Central memory CD8-positive, alpha-beta T cell (primary cell): ENCODE measurements at places on chromosomes 16 and 17.

DNA sequence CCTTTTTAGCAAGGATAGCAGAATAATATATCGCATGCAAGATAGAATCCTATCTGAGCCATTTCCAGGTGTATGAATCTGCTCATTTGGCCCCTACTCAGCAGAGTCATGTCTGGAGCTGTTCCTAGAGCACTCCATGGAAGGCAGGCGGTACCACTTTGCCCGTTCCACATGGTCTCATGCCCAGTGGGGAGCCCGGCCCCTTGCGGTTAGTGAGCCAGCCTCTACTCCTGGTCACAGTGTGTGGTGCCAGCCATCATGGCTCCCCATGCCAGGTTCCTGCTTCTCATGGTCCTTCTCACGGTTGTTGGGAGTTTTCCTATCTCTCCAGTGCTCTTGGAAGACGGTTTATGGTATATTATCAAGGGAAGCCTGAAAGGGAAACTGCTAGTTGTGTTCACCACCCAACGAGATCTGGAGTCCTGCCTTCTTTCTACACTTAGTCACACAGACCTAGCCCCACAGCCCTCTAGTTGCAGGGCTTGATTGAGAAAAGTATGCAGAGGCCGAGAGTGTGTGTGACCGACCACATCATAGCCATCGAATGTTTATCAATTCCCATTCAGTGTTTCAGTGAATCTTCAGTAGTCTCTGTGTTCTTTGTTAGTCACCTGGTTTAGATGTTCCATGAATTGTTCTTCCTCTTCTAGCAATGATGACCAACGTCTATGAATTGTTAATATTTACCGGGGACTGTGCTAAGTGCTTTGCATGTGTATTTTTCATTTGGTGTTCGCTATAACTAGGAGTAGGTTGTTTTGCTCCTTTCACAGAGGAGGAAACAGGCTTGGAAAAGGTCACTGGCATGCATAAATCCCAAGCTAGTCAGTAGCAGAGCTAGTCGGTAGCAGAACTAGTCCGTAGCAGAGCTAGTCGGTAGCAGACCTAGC lies 9.6 kb downstream of the JPT2 start:
- no peak for DNase-seq

GRCh38 chr17:70115126-70115525 lies 40.1 kb downstream of the KCNJ16 start:
- no peak for DNase-seq

GRCh38 chr17:56031636-56032035 lies 121.6 kb upstream of the ANKFN1 start:
- DNase-seq: no peak

DNA sequence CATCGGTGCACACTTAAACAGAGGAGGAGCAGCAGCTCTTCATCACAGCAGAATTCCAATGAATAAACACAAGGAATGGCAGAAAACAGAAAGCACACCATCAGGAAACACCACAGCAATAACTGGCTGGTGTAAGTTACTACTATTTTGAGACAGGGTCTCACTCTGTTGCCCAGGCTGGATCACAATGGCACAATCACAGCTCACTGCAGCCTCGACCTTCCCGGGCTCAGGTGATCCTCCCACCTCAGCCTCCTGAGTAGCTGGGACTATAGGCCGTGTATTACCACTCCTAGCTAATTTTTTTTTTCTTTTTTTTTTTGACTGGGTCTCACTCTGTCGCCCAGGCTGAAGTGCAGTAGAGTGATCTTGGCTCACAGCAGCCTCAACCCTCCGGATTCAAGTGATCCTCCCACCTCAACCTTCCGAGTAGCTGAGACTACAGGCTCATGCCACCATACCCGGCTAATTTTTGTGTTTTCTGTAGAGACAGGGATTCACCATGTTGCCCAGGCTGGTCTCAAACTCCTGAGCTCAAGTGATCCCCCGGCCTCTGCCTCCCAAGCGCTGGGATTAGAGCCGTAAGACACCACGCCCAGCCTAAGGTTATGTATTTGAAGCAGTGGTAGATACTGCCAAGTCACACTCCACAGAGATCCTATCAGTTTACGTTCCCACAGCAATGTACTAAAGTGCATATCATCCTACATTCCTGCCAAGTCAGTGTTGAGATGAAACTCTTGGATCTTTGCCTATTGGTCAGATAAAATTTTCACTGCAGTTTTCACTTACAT lies 20.7 kb downstream of the TRAP1 start:
- no peak for DNase-seq

DNA sequence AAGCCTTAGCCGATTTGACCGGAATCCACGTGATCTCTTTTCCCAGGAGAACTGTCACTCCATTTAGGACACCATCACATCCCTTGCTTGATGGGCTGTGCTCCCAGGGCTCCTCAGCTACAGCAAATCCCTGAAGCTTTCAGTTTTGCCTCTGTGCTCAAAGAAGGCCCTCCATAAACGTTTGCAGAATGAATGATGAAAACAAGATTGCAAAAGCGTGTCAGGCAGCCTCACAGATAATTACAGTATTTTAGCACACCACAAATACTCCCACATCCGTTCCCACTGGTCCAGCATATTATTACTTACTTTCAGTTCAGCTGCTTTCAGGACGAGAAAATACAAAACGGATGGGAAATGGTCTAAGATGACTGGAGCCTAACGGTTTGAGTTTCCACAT lies 84.6 kb downstream of the USP31 start:
- DNase-seq: no peak

- no peak for DNase-seq
Measured at GRCh38 chr16:19242186-19242585, 43.3 kb upstream of the CLEC19A start.

- DNase-seq: no peak
Measured at GRCh38 chr17:41475421-41475820, 5.5 kb downstream of the KRT35 start.

- no peak for DNase-seq
Measured at GRCh38 chr17:17149520-17150447, 56.3 kb downstream of the PLD6 start.
